ENCODE measurements at places on chromosomes 5 and 9.

DNA sequence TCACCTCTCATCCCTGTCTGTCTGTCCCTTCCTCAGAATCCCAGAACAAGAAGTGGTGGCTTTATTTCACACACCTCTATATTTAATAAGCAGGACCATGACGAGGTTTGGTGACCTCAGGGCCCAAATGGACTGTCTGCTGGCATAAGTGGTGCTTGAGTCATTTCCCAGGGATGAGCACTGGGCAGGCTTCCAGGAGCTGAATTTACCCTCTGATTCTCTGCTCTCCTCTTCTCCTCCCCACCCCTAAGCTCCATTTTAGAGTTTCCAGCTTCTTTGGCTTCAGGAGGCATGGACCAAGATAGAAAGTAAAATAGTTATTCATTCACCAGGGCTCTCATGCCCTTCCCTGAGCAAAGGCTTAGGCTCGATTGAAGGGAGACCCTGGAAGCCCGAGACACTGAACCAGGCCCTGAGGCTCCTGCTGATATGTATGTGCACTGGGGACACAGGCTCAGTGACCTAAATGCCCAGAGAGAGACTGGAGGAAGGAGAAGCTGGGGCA lies 69.1 kb downstream of the PPARGC1B start:
- peak; percentile 90 for DNase-seq

DNA sequence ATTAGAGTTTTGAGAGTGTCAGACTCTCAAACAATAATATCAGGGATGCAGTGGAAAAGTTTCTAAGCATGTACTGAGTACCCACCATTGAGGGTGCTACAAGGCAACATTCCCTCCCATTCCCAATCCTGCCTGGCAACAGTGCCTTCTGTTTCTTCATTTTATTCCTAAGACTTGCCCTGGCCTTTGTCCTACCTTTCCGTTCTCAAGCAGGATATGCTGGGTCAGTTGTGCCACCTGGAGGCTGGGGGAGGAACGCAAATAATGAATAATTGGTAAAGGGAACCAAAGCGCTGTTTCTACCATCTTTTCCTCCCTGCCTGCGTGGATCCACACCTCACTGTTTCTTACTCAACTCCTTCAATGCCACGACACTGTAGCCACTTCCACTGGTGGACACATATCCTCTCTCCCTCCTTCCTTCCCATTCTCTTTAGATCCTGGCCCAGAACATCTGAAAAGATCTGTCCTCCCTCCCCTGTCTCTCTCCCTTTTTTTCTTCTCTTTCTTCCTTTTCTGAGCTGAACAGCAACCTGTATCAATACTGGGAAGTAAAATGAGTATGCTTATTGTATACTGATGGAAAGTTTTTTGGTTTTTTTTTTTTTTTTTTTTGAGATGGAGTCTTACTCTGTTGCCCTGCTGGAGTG lies 149.5 kb downstream of the C9orf152 start:
- peak; percentile 54 for DNase-seq

- no peak for DNase-seq
Observed at GRCh38 chr5:172458976-172459782, 4.9 kb upstream of the SH3PXD2B start.

- DNase-seq, result no peak
Observed at GRCh38 chr9:7967851-7968250, 168.3 kb upstream of the DMAC1 start.

DNA sequence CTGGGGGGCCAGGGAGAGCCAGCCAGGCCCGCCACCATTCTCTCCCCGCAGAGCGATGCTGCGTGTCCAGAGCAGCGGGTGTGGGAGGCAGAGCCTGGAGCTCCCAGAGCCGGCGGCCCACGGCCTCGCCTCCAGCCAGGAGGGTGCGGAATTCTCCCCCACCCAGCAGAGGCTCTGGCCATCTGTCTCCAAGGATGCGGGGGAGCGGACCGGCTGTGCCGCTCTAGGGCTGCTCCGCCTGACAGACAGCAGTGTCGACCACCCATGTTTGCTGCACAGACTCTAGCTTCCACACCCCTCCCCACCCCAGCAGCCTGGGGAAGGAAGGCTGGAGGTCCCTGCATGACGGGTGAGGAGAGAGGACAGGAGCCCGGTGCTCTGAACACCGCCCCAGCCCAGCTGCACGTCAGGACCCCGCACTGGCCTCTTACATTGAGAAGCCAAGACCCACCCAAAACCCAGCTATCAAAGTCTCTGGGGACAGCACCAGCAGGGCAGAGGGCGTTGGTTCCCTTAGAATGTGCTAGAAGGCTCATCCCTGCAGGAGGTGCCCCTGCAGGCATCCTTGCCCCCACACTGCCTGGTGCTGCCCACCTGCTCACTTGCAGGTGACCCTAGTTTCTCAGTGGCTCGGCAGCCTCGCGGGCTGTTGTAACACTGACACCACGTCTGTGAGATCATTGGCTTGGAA lies 29.7 kb upstream of the FCN1 start:
- no peak for DNase-seq

DNA sequence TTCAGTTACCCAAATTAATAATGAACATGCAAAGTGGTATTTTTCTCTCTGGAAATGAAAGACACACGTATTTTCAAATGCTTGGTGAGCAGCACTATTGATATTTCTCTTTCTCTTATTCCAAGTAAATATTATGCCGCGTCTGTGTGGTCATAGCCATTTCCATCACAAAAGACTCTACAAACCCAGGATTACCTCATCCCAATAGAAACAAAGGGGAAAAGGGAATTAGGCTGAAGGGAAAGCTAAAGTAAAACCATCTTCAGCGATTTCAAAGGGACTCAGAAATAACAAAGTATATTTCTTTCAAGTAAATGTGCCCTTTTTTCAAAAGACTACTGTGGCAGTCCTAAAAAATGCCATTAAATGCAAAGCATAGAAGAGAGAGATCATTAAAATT lies 62.0 kb upstream of the FST start:
- DNase-seq, result no peak

- DNase-seq, result no peak
Observed at GRCh38 chr5:98521821-98522220, 251.6 kb upstream of the RGMB start.

GRCh38 chr5:125194883-125195282 lies 448.4 kb upstream of the ZNF608 start:
- no peak for DNase-seq

- DNase-seq, result peak; percentile 74
Observed at GRCh38 chr9:114223564-114224246, 68.4 kb downstream of the COL27A1 start.

DNA sequence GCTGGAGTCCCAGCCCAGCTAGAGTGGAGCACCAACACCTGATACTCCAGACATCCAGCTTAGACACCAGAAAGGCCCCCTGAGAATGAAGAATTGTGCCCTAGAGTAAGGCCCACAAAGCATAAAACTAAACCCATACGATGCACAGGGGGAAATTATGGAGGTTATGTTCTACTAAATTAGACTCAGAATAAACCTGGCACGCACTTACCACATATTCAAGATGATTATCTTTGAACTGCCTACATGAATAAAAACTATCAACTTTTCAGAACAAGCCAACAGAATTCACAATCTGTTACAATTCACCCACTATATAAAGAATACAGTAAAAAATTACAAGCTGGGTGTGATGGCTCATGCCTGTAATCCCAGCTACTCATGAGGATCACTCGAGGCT lies 168.5 kb downstream of the CPLANE1 start:
- no peak for DNase-seq

GRCh38 chr5:67249590-67249895 lies 52.9 kb upstream of the CD180 start:
- DNase-seq, result no peak

DNA sequence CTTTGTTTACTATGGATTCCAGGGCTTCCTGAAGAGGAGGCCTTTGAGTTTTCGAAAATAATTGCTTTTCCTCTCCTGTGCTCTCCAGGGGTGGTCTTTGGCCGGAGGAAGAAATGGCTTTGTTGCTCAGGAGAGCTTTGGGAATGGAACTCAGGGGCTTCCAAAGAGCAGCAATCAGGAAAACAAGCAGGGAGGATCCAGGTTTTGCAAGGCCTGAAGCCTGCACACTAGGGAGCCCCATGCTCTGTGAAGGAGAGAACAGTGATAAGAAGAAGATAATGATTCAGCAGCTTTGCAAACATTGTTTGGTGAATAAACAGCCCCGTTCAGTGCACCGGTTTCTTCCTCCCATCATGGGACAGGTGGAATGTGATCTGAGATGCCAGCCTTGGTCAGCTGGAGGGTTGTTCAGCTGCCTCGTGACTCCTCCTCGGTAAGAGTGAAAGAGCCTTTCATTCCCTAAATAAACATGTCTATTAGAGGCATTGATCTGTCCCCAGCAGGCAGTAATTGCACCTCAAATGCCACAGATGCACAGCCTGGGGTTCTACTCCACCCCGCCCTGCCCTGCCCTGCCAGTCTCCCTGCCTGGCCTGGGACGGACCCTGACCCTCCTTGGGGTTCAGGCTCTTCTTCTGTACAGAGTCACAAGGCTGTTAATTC lies 11.5 kb upstream of the ALDH1B1 start:
- DNase-seq, result no peak

GRCh38 chr5:112005623-112005930 lies 248.6 kb upstream of the NREP start:
- DNase-seq, result peak; percentile 94

GRCh38 chr5:115098041-115098702 lies 71.5 kb downstream of the TRIM36 start:
- DNase-seq, result peak; percentile 55

DNA sequence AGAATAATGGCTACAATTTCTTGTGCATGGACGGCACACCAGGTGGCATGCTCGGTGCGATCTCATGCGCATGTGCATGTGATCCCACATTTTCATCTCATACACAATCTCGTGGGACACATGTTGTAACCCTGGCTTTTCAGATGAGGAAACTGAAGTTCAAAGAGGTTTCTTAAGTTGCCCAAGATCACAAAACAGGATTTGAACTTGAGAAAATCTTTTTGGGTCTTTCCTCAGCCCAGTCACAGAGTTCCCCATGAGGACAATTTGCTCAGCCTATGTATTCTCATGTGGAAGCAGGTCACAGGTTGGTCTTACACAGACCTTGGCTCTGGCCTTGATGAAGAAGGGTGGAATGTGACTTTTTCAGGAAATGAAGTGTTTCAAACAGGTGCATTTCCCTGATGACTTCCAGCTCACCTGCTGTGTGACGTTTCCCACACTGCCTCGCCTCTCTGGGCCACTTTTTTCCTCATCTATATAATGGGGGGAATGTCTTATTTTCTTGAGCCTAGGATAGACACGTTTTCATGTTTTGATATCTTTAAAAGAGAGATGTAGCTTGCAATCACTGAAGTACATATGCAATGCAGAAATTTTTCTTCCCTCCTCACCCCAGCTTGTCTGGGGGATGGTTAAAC lies 7.1 kb upstream of the ORM1 start:
- no peak for DNase-seq

DNA sequence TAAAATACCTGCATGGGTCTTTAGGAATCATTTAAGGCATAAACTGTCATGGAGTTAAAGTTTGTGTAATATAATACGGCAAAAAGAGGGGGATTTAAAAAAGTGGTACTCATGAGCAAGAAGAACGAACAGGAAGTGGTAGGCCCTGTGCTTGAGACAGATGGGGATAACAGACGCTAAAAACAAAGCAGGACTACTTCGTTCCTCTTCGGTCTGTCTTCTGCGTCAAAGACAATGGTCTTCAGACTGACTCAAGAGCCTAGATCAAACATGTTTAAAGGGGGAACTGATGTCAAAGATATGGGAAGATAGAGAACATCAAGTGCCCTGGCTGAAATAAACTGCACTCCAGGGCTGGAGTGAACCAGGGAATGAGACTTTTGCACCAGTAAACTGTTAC lies 59.8 kb upstream of the RFX3 start:
- DNase-seq, result no peak

- peak; percentile 30 for DNase-seq
Observed at GRCh38 chr5:89105836-89106235, 222.9 kb upstream of the MEF2C start.

DNA sequence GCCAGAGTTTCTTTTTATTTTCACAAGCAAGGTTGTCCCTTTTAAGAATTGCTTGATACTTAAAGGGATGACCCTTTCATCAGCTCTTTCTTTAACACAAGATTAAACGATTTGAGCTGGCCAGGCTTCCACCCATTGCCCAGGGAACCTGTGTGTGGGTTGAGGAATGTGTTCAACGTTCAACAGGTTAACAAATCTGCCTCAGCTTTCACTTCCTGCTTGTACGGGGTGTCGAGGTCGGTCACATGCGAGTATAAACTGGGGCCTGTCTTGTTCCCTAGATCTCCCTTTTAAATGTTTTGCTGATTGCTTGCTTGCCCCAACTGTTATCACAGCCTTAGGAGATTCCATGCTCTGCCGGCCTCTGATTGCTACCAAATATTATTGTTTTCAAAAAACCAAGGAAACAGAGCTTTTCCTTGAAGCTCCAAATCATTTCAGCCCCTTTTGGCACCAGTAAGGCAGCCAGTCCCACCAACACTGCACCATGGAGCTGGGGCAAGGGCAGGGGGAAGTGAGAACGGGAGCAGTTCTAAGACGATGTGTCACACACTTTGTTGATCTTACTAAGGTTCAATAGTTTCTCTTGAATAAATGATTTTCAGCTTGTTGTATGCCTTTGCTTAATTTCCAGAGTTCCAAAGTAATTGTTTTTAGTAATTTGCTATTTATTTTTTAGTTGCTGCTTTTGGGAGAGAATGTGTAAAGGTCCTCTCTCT lies 10.7 kb upstream of the CLK4 start:
- no peak for DNase-seq

DNA sequence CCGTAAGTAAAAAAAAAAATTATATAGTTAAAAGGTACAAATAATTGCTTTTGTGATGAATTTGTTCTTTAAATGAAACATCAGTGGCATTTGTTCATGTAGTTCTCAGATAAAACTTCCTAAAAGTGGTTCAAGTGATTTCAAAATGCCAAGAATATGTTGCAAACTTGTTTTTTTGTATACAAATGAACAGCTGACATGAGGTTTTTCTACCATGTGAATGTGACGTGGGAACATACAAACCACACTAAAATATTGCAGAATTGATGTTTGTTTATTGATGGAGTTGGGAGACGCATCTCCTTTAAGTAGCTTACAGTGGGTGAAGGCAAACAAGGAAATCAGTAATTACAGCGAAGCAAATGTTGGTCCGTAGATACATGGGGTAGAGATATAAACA lies 16.9 kb downstream of the BASP1 start:
- DNase-seq, result no peak

DNA sequence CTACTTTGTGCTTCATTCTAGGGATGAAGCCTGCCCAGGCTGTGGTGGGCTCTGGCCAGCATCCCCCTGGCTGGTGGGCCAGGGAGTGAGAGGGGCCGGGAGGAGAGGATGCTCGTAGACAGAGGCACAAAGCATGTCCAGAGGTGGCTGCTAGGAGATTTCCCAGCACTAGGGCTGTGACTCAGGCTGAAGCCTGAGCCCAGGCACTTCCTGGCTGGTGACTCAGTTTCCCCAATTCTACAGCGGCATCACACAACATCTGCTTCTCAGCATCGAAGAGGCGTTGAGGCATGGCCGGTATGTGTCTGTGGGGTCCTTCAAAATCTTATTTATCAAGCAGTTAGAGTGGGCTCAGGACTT lies 55.6 kb downstream of the DUSP1 start:
- DNase-seq, result no peak

Measured in fibroblast of skin of scalp (primary cell).